Breast epithelium (tissue), 4 donors: ENCODE measurements at places on chromosomes 12 and 14.
A peak's percentile ranks its signal among the peaks of the same experiment; 100 is the strongest.

DNA sequence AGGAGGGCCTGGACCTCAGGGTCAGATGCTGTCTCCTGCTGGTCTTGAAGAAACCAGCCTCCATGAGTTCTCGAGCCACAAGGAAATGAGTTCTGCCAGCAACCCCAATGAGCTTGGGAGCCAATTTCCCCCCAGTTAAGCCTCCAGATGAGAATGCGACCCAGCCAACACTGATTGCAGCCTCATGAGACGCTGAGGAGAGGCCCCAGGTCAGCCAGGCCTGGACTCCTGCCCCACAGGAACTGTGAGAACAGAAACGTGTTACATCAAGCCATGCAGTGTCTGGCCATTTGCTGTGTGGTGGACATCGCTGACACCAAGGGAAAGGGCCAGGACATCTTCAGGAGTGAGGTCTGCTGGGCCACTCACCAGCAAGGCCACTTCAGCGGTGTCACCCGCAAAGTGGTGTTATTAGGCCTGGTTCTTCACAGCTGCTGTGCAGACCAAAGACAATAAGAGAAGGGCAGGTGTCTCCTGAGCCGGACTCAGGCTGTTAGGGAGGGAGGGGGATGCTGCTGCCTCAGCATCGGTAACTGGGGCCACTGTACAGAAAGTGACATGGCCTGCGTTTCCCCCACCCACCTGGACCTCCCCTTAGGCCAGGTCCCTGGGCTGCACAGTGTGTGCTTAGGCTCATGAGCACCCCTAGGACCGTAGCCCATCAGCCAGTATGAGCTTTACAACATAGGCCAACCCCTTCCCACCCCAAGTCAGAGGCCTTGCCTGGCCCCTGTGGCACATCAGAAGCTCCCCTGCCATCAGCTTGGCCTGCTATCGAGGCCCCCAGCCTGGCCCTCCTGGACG, 272.4 kb upstream of the RTL1 start:
- no peak for DNase-seq

DNA sequence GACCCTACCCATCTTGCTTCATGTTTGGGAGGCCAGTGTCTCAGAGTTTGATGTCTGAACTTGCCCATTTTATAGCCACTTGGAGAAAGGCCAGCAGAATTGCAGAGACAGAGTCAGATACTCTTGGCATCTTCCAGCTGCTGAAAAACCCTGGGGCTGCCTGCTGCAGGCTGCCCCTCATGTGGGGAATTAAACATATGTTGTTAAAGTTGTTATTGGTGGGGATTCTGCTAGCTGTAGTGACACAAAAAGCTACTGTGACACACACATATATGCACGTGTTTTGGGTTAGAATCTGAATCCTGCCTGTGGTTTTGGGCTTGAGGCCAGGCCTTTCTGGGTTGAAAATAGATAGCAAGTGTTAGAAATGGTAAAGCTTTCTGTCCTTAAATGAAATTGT, 1288.4 kb downstream of the AACS start:
- no peak for DNase-seq

DNA sequence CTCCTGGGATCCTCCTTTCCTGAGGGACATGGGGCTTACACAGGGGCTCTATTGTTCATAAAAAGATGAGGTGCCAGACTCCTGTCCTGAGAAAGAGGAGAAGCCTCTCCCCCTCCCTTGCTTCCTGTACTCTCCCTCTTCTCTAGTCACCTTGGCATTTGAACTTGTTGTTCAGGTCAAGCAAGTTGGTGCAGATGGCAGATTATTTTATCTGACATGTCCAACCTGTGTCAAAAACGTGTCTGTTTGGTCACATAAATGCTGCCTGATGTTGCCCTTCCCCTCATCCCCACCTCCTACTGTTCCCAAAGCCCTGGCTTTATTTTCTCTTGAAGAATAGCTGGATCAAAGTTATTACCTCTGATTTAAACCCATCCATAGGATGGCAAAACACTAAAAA, 154.8 kb downstream of the TMX1 start:
- DNase-seq, result peak; percentile 43

DNA sequence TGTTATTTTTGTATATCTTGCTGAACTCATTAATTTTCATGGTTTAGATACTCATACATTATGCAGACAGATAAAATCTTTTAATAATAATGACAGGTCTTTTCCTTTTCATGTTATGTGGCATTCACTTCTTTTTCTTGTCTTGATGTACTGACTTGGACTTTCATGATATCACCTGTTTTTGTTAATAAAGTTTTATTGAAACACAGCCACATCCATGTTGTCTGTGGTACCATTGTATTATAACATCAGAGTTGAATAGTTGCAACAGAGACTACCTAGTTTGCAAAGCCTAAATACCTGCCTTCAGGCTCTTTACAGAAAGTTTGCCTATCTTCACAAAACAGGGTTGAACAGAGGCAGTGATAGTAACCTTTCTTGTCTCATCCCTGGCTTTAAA, 85.1 kb downstream of the RGS6 start:
- DNase-seq, result no peak

DNA sequence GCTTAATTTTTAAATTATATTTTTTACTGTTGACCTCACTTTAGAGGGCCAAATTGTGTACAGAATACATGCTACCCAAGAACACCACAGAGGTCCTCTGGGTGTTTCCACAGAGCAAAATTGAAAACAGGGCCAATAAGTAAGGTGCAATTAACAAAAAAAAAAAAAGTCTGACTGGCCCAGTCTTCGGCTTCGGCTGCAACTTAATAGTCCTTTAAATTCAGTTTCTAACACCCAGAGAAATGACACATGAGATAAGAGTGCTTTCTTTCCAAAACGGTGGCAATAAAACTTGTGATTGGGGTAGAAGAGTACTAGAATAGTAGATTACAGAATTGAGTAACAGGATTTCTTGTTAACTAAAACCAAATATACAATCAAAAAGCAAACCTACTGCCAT, 81.3 kb downstream of the MED13L start:
- no peak for DNase-seq

- DNase-seq, result no peak
Measured at GRCh38 chr12:24919346-24920001, 29.4 kb downstream of the BCAT1 start.

- no peak for DNase-seq
Measured at GRCh38 chr14:21525571-21525961, 580 bp downstream of the SALL2 start.

DNA sequence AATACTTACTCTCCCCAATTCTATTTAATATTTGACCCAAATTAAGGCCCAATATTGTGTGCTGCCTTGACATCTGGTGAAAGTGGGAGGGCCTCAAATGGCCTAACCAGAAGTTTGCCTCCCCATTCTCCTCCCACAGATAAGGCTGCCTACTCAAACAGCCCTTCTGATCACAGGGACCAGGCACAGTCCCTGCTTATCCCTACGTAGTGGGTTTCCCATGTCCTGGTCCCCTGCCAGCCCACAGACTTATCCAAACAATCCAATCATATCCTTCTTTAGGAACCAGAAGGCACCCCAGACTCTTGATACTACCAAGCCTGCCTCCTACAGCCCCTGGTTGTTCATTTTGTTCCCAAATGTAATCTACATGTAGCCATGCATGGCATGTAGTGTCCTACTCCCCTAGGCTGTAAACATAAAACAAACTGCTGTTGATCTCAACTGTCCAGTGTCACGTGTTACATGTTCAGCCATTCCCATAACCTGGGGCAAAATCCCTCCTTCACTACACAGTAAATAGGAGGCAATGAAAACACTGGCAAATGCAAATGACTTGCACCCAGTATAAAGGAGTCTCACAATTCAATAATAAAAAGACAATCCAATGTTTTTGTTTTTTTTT, 49.3 kb downstream of the EEA1 start:
- no peak for DNase-seq

DNA sequence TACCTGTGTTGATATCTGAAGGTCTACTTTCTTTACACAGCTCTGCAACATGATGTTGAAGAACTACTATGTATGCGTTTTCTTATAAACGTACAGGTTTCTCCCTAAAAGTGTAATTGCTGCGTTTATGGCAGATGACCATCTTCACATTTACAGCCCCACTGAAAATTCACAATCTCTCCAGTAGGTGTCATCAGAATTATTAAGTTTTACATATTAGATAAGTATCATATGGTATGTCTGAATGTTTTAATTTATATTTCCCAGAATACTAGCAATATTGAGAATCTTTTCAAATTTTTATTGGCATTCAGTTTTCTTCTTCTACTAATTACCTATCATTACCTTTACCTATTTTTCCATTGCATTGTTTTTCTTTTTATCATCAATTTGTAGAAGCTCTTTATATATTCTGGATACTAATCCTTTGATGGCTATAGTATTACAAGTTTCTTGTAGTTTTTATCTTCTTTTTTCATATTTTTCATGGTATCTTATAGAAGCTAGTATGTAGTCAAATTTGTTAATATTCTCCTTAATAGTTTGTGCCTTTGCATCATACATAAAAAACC, 123.5 kb downstream of the CAPZA3 start:
- DNase-seq, result no peak

GRCh38 chr12:10838461-10838860, 10.8 kb downstream of the PRR4 start:
- DNase-seq, result no peak

- no peak for DNase-seq
Measured at GRCh38 chr12:92753976-92754885, 51.4 kb downstream of the PLEKHG7 start.

DNA sequence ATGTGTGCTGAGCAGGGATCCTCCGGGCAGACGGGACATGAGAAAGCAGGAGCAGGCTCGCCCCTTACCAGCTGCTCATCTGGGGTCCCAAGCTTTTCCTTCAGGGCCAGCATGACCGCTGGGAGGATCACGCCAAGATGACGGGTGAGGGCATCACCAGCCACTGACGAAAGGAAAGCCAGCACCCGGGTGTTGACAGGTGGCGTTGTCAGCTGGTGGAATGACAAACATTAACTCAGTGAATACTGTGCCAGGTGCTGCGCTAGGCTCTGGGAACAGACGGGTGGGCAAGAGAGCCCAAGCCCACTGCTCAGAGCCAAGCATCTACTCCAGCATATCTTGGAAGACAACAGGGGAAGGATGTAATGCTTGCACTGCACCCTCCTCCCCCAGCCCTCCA, 21.3 kb upstream of the RAB35 start:
- DNase-seq, result no peak

- DNase-seq, result no peak
Measured at GRCh38 chr14:69808919-69809808, 12.1 kb upstream of the SLC10A1 start.

DNA sequence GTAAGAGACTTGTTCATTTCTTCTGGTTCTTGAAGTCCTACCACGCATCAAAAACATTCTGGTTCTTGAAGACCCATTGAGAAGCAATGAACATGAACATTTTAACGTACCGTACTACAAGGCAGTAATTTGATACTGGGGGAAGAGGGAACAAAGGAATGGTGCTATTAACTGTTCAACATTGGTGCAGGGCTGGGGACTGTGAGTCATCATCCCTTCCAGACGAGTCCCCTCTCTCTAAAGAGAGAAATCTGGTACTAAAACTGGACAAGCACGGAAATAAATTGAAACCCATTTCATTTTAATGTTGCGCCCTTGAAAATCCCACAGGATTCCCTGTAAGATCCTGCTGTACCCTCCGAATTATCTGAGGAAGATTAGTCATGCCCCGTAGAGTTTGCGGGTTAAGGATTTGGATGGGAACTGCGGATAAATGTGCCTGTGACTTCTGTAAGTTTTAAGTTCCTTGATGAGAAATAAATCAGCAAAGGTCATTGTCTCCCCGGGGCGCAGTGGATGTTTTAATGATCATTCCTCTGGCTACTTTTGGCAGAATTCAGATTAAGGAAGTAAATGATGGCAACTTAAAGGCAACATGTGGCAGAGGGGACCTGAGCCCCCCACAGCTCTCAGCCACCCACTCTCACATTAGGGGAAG, 78.6 kb downstream of the KCNK13 start:
- DNase-seq, result no peak

DNA sequence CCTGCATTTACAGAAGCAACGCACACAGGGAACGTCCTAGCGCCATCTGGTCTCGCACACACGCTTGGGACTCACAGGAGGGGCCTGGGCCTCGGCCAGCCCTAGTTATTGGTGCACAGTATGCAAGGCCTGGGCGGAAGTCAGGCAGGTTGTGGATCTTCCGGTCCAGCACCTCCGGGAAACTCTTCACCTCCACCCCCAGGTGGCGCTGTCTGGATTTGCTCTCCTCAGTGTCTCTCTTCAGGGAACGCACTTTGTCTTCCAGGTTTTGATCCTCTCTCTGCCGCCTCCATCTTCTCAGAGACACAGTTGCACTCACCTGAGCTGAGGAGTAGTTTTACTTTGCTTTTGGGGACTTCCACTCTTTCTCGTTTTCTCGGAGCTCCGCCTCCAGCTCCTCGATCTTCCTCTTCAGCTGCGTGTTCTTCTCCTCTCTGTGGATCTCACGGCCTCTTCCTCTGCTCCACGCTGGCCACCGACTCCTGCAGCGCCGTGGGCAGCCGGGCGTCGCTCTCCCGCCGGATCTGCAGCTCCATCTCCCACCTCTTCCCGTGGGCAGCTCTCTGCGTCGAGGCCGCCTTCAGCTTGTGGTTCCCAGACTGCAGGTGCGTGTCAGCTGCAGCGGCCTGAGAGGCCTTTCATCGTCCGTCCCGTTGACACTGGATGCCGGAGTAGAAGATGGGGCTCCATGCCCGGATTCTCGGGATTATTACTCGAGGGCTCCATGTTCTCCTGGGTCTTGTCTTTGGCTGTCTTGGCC, 933.8 kb downstream of the TMEM121 start:
- no peak for DNase-seq

DNA sequence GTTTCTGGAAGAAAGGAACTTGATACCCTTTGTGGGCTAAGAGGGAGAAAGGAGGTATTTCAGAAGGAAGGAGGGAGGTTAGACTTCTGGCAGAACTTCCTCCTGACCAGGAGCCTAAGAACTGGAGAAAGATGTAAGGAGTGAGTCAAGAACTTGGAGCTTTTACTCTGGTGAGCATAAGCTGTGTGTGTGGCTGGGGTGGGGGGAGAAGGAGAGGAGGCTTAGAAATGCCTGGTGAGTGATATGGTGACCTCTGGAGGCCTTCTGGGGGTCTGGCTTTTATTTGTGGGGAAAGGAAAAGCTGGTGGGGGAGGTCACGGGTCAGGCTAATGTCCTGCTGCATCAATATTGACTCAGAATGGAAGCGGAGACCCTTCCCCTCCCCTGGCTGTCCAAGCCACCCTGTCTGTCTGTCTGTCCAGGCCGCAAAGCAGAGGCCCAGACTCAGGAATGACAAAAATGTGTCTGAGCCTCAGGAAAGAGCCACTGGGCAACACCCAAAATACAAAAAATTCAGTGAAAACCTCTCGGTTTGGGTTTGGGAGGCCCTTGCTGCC, 4.8 kb downstream of the LRP1 start:
- DNase-seq, result no peak
